Tibial artery (tissue), 4 donors: ENCODE measurements at places on chromosomes 7 and 10.

DNA sequence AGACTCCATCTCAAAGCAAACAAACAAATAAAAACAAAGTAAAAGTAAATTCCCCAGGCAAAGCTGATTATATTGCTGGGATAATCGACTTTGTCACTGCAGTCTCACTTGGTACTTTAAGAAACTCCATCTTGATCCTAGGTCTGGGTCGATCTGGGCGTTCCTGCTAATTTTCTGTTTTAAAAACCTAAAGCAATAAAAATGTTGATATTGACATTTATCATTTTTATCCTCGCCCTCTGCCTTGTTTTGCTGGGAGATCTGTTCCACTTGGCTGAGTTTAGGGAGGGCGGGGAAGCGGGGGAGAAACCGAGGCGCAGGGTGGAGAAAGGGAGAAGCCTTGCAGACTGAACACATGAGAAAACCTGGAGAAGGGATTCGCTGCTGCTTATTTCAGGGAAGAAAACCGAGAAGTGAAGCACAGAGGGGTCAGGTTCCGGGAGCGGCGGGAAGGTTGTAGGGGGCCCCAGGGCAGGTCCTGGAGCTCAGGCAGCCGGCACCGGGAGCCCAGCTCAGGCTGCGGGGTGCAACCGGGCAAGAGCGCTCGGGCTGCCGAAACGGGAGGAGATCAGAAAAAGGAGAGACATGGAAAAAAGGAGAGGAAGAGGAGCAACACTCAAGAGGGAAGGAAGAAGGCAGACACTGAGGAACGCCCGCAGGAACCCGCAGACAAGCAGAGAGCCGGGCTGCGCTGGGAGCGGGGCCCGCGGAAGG is 27.3 kb upstream of the KMT2C start:
- DNase-seq, result no peak

- no peak for DNase-seq
Measured at GRCh38 chr10:59771162-59771807, 18.0 kb upstream of the MRLN start.

- no peak for DNase-seq
Measured at GRCh38 chr10:117537436-117537903, 5.1 kb upstream of the EMX2 start.

DNA sequence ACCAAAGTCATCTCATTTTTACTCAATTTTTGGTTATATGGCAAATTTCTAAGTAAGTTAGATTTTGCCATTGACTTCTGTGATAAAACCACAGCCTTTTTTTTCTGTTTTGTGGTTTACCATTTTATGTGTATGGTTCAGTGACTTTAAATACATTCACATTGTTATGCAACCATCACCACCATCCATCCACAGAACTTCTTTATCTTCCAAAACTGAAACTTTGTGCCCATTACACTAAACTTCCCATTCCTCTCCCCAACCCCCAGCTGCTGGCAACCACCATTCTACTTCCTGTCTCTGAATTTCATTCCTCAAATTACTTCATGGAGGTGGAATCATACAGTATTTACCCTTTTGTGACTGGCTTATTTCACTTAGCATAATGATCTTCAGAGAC is 280.4 kb upstream of the TCERG1L start:
- no peak for DNase-seq

DNA sequence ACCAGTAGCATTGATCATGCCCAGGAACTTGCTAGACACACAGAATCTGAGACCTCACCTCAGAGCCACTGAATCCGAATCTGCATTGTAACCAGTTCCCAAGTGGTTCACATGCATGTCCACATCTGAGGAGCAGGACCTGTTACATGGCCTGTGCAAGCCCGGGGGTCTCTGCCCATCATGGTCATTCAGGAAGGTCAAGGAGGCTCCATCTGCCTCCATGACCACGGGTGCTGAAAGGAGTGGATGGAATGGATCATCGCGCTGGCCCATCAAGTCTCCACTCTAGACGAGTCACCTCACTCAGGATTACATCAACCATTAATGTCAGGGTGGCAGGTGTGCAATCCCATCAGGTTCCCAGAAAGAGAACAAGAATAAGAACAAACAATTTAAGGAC is 85.8 kb upstream of the ADAM12 start:
- DNase-seq, result no peak

- DNase-seq, result no peak
Measured at GRCh38 chr10:75140246-75140645, 28.8 kb downstream of the SAMD8 start.
